ENCODE measurements at places on chromosomes 11 and 22.

DNA sequence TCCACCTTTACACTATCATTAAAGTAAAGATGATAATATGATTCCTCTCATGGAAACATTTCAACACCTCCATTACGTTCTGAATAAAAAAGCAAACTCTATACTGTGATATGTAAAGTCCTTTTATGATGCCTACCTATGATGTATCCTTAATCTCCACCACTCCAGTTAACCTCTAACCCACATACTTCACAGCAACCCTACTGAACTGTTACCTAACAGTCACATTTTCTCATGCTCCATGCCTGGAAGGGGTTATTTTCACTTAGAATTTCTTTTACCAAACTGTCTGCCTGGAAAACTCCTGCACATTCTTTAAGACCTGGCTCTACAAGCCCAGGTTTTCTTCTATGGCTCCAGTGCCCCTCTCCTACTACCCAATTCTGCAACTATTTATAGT is 129.1 kb downstream of the FCHSD2 start:
- DNase-seq, result no peak

- no peak for DNase-seq
Observed at GRCh38 chr11:65100674-65101350, 4.8 kb downstream of the VPS51 start.

- no peak for DNase-seq
Observed at GRCh38 chr22:44670220-44670988, 31.6 kb upstream of the PRR5 start.

DNA sequence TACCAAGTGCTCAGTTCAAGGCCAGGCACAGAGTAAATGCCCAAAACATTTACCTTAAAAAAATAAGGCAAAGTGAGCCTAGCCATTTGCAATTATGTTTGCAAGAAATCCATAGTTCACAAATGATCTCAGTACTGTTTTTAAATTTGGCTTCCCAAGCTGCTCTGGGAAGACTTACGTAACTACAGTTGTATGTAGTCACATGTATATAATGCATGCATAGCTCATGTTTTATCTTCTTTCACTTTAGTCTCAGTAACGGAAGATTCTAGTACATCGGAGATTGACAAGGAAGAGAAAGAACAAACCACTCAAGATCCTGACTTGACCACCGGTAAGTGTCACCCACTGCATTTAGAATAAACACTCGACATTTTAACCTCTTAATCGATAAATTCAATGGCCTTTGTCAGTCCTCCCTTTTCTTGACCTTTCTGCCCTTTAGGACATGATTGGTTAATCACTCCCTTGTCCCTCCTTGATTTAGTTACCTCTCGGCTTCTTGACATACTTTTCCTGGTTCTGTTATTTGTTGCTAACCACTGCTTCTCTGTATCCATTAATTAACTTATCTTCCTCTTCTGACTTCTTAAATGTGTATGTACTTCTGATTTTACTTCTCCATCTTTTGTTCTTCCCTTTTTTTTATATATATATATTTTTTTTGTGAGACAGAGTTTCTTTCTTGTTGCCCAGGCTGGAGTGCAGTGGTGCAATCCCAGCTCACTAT is 18.0 kb upstream of the JHY start:
- no peak for DNase-seq
